ENCODE measurements at places on chromosomes 13 and 19.
A peak's percentile ranks its signal among the peaks of the same experiment; 100 is the strongest.

- peak; percentile 47 for DNase-seq
These were observed 23.4 kb downstream of the TMEM255B start for GRCh38 chr13:113782472-113782871.

- DNase-seq: no peak
These were observed 24.3 kb downstream of the GPX4 start for GRCh38 chr19:1128106-1128505.

- no peak for DNase-seq
These were observed 686 bp downstream of the LENG8 start for GRCh38 chr19:54449701-54450069.

DNA sequence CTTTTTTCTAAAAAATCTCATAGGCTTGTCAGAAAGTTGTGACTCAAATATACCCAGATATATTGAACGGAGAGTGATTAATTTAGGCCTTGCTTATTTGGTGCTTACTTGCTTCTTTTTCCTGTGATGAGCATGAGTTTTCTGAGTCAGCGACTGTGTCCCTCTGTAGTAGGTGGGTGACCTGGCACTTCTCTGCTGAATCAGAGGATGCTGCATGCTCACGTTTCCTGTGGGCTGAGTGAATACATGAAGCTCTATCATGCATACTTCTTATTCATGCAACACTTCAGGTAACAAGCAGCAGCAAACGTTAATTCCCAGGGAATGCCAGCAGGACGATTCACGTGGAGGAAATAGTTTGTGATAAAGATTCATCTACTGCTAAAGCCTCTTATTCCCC is 245.0 kb downstream of the KLF5 start:
- no peak for DNase-seq

DNA sequence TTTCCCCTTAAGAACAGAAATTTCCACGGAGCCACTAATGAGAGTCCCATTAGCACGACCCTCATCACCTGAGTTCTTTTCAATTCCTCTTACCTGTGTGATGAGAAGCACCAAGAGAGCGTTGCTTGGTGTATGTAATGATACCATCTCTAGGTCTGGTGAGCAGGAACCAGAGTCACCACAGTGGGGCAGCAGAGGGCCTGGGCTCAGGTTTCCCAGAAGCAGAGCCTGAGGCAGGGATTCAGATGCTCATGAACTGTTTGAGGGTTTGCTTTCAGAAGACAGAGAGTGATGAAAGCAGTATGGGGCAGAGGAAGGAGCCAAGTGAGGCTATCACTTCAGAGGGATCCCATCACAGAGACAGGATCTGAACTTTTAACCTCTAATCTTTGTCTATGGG is 3.1 kb upstream of the PTPRH start:
- DNase-seq: no peak

DNA sequence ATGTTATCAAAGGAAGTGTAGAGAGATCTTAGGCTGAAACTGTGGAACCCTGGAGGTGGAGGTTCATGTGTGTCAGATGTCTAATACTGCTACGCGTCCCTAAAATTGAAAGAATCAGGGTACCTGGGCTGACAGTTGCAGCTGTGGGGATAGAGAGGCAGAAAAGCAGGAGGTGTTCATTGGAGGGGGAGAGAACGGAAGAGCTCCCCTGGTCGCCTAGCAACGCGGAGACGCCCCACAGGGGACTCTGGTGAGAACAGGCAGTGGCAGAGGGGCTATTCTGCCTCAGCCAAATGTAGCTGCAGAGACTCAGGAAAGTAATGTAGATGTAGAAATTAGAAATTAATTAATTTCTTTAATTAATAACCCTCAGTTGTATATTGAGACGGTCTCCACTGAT is 10.1 kb upstream of the ZNF835 start:
- no peak for DNase-seq

DNA sequence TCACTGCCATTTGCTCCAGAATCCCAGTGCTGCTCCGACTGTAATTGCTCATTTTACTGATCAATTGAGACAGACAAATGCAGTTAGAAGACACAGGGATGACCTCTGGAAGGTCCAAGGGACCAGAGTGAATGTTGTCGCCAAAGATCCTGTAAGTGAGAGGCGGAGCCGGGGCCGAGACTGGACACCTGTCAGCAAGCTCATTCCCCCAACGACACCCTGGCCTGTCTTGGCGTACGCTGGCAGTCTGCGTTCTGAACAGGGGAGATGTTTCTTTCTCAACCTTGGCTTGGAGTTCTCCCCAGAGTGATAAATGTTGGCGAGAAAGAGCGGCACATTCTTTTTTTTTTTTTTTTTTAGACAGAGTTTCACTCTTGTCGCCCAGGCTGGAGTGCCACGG is 24.2 kb downstream of the GADD45B start:
- DNase-seq: no peak

DNA sequence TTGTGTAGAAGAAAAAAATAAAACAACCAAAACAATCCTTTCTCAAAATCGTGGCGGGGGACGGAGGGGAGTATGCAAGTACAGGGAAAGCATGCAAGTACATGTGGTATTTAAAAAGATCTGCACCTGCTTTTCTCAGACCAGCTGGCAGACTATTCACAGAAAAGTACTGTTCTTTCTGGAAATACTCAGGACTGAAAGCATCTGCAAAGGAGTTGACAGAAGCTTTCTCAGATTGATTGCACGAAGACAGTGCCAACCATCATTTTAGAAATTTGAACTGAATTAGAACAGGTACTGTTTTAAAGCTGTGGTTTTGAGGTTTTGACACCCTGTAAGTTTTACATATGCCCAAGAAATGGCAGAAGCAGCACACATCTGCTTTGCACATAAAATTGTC is 19.8 kb upstream of the PCDH8 start:
- no peak for DNase-seq

DNA sequence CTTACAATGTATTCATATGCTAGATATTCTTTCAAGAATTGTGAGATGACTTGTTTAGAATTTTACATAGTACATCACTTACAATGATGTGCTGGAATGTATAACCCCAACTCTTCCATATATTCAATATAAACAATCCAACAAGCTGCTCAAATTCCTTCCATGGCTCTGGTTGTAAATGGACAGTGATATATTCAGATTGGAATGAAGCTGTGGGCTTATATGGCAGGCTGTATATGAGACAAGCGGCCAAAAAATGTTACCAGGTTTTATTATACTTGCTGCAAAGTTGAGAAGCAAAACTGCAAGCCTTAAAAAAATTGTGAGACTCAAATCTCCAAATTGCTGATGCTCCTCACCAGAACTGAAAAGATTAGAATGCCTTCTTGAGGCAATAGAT is 83.6 kb upstream of the KLF12 start:
- DNase-seq: no peak

DNA sequence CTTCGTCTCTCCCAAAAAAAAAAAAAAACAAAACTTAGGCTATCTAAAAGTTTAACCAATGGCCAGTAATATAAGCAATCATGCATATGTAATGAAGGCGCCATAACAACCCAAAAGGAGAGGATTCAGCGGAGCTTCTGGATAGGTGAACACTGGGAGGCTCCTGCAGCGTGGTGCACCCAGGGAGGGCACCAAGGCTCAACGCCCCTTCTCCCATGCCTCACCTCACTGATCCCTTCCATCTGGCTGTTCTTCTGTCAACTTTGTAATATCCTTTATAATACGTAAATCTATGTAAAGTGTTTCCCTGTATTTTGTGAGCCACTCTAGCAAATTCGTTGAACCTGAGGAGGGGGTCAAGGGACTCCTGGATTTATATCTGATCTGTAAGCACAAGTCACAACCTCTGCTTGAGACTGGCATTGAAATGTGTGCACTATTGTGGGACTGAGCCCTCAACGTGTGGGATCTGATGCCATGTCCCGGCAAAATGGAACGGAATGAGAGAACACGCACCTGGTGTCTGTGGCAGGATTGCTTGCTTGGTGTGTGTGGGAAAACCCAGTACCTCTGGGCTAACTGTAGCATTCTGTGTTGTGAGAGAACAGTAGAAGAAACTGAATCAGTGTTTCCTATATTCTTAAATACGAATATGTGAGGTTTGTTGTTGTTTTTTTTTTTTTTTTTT is 521 bp upstream of the ZNF665 start:
- no peak for DNase-seq

- no peak for DNase-seq
These were observed 93.9 kb upstream of the SPATA13 start for GRCh38 chr13:24066405-24067295.

GRCh38 chr13:29934531-29935308 is 84.3 kb upstream of the UBL3 start:
- no peak for DNase-seq

DNA sequence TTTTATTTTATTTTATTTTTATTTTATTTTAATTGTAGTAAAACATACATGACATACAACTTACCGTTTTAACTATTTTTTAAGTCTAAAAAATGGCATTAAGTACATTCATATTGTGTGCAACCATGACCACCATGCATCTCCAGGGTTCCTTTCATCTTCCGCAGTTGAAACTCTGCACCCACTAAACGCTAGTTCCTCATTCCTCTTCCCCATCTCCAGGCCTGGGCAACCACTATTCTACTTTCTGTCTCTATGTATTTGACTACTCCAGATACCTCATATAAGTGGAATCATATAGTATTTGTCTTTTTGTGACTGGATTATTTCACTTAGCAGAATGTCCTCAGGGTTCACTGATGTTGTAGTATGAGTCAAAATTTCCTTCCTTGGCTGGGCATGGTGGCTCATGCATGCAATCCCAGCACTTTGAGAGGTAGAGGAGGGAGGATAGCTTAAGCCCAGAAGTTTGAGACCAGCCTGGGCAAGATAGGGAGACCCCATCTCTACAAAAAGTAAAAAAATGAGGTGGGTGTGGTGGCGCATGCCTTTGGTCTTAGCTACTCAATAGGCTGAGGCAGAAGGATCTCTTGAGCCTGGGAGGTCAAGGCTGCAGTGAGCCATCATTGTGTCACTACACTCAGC is 55.7 kb upstream of the ZNF507 start:
- DNase-seq: no peak

- no peak for DNase-seq
These were observed 65.6 kb downstream of the IER2 start for GRCh38 chr19:13215572-13216380.

- no peak for DNase-seq
These were observed 58.7 kb upstream of the PABPC3 start for GRCh38 chr13:25037057-25037813.

- DNase-seq: no peak
These were observed 512 bp downstream of the RPS19 start for GRCh38 chr19:41860419-41861115.

- no peak for DNase-seq
These were observed 423.0 kb downstream of the DCT start for GRCh38 chr13:94056362-94056990.

DNA sequence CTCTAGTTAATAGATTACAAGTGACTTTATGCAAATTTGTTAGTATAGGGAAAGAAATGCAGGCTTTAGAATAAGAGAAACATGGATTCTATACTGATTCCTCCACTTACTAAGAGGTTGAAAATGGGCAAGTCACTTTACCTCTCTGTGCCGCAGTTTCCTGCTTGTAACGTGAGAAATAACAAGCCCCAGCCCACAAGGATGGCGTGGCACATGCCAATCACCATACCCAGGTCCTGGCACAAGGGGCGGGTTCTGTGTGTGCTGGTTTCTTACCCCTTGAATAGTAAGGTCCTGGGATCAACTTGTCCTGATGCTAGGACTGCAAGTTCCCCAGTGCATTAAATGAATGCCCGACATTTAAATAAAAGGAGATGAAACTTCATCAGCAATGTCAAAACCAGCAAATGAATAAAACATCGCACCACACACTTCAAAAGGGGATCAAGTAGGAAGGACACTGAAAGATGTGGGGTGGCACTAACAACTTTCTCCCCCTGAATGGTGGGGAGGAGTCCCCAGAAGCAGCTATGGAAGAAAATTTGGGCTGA is 7.9 kb upstream of the SIGLEC9 start:
- peak; percentile 14 for DNase-seq

GRCh38 chr13:81770868-81771505 is 1430.1 kb upstream of the SPRY2 start:
- DNase-seq: no peak
